Activated CD8-positive, alpha-beta memory T cell treated with anti-CD3 and anti-CD28 coated beads for 48 hours (primary cell): ENCODE measurements at places on chromosomes 4 and X.

DNA sequence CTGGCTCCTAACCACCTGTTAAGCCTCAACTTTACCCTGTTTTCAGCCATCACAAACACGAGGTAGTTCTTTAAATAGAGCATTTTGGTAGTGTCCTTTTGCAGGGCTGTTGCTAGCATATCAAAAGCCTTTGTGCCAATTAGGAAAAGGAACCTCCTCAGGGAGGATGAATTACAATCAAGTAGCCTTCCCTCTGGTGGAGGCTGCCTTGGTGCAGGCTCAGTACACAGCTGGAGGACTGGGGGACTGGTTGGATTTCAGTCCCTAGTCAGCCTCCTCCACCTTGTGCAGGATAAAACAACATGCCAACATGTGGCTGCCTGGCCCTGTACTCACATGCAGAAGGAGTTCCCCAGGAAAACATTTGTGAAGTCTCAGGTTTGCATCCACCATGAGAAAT lies 53.1 kb downstream of the RASGEF1B start:
- no peak for DNase-seq

GRCh38 chr4:15197005-15197404 lies 194.7 kb downstream of the CPEB2 start:
- no peak for DNase-seq

DNA sequence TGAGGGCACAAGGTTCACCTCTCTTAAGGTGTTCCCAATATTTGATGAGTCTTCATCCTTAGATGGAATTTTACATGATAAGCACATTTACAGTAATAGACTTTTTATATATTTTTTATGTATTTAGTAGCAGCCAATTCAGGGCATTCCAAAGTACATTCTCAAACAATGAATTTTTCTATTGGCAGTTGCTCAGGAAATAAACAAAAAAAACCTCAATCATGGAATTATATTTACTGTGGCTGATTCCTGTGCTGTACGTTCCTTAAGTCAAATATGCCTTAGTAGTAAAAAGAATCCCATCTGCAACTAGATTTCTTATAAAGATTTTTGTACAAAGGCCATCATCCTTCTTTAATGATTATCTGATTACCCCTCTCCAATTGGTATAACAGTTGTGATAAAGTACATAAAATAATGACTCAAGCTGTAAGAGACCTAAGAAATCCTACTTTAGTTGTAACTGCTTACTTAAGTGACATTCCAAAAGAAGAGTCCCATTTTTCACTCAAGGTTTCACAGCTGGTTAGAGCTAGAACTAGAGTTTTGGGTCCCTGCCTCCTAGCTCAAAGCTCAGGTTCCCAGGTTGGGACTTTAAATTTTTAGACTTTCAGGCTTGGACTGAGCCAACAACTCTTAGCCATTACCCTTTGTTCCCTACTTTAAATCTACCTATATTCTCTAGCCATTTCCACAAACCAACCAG lies 152.7 kb downstream of the FHIP1A start:
- DNase-seq: no peak

DNA sequence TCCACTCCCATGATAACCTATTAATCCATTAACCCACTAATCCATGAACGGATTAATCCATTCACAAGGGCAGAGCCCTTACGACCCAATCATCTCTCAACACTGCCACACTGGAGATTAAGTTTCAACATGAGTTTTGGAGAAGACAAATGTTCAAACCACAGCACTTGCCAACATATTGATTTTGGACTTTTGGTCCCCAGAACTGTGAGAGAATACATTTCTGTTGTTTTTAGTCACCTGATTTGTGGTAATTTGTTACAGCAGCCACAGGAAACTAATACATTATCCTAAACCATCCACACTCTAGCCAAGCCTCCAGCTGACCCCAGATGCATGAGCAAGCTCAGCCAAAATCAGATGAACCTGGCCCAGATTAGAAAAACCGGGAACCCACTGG lies 22.4 kb downstream of the SEC24D start:
- no peak for DNase-seq

- DNase-seq: no peak
Measured at GRCh38 chr4:178970433-178971140, 1528.3 kb upstream of the AGA start.

- no peak for DNase-seq
Measured at GRCh38 chr4:173735049-173735448, 205.0 kb upstream of the HAND2 start.

GRCh38 chr4:1618438-1618837 lies 65.7 kb downstream of the FAM53A start:
- no peak for DNase-seq

- DNase-seq: no peak
Measured at GRCh38 chr4:3070709-3071500, 3.4 kb downstream of the HTT-AS start.
